ENCODE measurements at places on chromosomes 6 and 20.
A peak's percentile ranks its signal among the peaks of the same experiment; 100 is the strongest.

DNA sequence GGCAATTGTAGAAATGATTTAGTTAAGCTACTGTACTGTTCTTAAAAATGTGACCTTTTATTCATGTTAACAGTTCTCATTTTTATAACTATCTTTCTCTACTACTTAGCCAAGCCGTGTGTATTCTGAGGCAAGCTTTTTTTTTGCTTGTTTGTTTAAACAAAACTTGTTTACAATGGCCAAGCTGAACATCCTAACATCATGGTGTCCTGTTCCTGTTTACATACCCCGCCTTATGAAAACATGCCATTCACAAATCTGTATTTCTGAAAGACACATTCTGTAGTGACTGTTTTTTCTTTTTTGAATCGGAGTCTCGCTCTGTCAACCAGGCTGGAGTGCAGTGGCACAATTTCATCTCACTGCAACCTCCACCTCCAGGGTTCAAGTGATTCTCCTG lies 140.9 kb downstream of the NCOA3 start:
- DNase-seq: no peak

DNA sequence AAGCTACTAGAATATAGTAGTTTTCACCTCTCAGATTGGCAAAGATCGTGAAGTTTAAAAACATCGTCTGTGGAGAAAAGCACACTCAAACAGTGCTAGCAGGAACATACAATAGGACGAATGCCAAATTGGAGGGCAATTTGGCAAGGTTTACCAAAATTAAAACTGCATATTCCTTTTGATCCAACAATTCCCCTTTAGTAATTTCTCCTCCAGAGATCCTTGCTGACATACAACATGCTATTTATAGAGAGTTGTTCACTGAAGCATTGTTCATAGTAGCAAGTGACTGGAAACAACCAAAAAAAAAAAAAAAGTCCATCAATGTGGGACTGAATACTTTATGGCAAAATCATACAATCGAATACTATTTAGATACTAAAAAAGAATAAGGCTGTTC lies 202.2 kb downstream of the ATXN1 start:
- DNase-seq: no peak

GRCh38 chr6:25553502-25553901 lies 98.5 kb upstream of the SCGN start:
- DNase-seq: no peak

DNA sequence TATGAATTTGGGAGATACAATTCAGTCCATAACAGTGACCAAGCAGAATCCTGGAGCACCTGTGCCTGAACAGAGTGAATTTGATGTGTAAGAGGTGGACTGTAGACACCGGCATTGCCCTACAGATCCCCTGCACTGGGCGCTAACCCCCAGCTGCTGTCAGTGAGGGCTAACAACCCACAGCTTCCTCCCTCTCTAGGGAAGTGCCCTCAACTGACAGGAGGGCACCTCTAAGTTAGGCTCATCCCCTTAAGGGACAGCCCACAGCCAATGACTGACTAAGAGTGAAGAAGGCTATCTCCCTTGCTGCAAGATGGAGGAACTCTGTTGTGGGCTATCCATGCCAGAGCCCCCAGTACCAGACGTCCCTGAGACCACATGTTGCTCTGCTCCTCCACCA lies 15.3 kb upstream of the BPIFB1 start:
- DNase-seq: no peak

DNA sequence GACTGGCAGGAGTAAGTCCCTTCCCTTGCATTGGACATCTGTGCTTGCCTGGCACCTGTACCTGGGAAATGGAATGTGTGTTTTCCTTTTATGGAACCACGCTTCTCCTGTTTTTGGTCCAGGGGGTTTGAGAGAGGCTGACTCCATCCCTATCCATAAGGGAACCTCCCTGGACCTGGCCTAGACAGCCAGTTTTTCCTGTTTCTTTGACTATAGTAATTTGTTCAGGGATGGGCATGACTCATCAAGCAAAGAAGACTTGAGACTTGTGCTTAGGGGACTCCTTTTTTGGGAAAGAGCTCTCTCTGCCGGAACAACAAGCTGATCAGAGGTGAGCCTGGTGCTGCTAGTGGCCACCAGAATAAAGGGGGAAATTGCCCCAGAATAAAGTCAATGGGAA lies 393.8 kb downstream of the CDH26 start:
- no peak for DNase-seq

DNA sequence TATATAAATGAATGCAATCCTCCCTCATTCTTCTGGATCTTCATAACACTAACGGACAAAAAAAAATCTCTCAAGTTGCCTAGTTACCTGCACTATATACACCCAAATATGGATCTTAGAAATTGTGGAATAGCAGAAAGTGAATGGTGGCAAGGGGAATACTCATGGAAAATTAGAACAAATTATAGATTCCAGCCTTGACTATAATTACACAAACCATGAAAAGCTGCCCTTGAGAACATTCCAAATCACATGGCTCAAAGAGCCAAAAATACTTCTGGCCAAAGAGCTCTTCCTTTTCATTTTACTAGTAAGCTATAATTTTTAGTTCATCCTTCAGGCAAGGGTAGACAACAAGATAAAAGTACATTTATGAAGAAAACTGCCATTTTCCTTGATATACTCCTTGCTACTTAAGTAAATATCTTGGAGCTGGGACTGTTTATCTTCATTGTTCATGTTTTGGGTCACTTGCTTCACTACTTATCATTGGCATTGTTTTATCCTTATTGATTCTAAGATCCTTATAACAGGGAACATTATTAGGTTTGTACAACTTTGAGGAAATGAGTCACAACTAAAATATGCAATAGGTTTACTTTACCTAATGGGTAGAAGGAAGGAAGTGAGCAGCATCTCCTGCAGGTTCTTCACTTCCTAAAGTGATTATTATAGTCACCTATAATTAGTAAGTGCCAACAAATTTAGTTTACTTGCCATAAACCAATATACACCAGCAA lies 6.4 kb upstream of the MTRES1 start:
- DNase-seq: no peak

DNA sequence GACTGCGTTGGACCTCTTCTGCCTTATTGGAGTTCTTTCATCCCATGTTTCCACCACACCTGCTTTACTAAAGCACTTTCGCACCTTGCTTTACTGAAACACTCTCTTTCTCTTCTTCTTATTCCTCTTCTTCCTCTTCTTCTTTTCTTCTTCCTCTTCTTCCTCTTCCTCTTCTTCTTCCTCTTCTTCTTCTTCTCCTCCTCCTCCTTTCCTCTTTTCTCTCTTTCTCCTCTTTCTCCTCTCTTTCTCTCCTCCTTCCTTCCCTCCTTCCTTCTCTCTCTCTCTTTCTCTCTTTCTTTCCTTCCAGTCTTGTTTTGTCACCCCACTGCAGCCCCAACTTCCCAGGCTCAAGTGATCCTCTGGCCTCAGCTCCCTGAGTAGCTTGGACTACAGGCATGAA lies 4.0 kb upstream of the RIPPLY2 start:
- DNase-seq: no peak

GRCh38 chr6:29723666-29724588 lies 693 bp downstream of the HLA-F start:
- peak; percentile 80 for DNase-seq

DNA sequence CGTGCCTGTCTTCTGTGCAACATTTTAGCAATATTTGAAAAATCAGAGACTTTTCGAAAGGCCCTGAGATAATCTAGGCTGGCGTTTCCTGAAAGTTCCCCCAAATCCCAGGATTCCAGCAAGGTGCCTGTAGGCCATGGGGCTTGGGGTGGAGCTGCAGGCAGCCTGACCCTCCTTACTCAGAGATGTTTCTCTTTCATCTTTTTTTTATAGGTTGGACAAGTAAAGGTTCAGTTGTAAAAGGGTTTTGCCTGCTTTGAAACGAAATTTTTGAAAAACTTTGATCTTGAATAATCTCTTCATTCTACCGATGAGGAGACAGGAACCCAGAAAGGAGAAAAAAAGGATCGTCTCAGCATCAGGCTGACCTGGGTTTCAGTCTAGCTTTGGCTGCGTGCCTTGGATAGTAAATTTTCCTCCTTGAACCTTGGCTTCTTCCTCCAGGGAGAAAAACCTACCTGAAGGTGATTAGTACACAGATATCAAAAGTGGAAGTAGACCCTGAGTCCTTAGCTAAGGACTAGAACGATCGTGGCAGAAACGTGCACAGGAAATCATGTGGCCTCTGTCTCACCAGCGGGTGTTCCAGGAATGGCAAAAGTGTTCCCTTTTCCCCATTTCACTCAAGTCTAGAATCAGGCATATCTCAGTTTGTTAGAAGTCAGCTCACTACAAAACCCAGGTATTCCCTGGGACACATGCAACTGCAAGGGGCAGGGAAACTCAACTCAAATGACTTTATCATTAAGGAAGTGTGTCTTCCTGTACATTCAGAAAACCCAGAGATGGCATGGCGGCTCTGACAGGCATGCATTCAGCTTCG lies 128.2 kb upstream of the PTPN1 start:
- DNase-seq: peak; percentile 73

DNA sequence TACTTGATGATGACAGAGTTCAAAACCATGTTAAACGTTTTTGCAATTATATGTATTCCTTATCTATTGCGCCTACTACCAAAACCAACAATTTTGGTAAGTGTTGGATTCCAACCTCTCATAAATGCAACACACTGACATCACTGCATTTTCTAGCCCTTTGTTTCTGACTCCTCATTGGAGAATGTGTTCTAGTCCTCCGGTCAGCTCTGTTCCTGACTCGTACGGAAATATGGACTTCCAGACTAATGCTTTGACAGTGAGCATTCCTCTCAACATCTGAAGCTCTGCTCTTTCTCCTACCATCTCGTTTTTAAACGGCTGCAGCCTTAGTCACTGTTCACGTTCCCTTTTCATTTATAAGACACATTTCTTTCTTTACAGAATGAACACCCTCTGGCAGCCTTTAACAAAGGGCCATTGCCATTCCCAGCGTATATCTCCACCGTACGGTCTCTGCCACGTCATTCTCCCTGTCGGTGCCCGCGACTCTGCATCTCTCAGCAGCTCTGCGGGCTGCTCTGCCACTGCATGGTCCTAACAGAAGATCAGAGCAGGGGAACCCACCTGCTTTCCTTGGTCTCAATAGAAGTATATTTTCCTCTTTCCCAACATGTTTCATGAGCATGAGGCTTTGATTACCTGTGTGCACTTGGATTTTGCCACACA lies 103.0 kb upstream of the SYNDIG1 start:
- no peak for DNase-seq

DNA sequence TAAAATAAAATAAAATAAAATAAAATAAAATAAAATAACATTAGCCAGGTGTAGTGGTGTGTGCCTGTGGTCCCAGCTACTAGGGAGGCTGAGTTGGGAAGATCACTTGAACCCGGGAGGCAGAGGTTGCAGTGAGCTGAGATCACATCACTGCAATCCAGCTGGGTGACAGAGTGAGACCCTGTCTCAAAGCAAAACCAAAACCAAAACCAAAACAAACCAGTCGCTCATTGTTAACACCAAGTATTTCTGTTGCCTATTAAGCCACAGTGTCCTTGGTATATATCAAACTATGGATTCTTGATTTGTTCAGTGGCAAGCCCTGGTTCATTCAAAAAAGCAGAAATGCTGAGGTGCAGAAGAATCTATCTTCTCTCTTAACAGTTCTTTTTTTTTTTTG lies 65.7 kb downstream of the PYGB start:
- DNase-seq: no peak

DNA sequence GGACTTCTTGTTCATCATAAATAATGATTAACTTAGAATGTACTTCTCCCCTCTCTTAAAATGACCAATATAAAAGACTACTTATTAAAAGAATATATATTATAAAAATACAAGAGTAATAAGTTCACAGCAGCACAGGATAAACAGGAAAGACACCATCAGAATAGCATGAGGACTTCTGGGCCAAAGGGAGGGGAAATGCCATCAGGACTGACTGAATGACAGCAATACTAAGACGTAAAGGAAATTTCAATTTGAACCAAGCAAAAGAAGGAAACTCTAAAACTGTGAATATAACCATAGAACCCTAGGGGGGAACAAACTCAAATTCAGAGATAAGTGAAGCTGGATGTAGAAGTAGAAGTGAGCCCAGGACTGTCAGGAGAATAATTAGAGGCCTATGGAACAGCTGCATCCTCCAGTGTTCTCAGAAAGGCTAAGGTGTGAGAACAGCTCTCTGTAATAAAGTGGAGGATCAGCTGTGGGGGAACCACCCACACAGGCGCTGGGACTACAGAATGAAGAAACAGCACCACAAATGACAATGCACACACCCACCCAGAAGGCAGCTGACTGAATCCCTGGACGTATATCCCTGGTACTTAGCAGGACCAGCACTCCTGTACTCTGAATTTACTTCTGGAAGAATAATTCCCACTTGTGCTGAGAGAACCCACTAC lies 37.8 kb downstream of the ZHX3 start:
- DNase-seq: no peak

DNA sequence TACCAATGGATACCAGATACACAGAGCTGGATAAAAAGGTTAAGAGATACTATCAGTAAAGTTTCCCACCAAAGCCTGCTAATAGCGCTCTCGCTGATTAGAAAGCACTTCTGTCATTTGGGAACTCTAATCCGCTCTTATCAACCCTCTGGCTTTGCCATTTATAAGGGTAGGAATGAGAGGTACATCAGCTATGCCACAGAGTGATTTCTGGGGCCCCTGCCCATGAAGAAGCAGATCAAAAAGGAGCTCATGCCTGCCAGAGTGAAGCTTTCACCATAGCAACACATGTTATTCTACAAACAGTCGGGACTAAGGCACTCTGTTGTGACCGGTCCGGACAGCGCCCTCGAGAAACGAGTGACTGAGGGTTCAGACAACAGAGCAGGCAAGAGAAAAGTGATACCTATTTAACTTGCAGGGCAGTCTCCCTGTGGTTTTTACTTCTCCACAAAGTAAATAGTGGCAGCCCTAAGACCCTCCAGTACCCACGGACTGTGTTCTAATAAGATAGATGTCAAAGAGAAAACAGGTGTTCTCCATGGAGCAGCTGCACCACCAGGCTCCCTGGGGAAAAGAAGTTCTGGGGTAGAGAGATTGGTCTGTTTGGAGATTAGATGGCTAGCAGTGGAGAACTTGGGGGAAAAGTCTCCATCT lies 5.6 kb downstream of the TRAM2 start:
- DNase-seq: no peak

- DNase-seq: peak; percentile 67
These were observed 764 bp downstream of the BAG6 start for GRCh38 chr6:31651602-31652191.

- no peak for DNase-seq
These were observed 20.9 kb upstream of the POM121L2 start for GRCh38 chr6:27332692-27333641.

- DNase-seq: no peak
These were observed 20.5 kb downstream of the PTK7 start for GRCh38 chr6:43096451-43097097.

- no peak for DNase-seq
These were observed at the start of gene SIRPG for GRCh38 chr20:1657556-1658334. Gene SIRPG (minus strand): TSS chr20:1657779. CDS start chr20:1657714, 65 bp downstream.

GRCh38 chr6:111724039-111724438 lies 118.4 kb upstream of the TRAF3IP2 start:
- no peak for DNase-seq
